ENCODE measurements at places on chromosomes 3 and 15. TPM values are rescaled to one million over a fixed set of nuclear protein-coding genes. Genes with fewer than 3 reads are reported as not detected.

GABRA5 gene
- total RNA-seq, result not detected

PIF1 gene
- total RNA-seq, result 60.0 TPM

GOLGA8F gene
- total RNA-seq, result not detected

FES gene
- 88.0 TPM for total RNA-seq

CCR1 gene
- total RNA-seq, result not detected

CHDH gene
- not detected for total RNA-seq

KLHL40 gene
- not detected for total RNA-seq

MEIS2 gene
- total RNA-seq, result 68.2 TPM

MINAR1 gene
- total RNA-seq, result 3.8 TPM

PLA1A gene
- not detected for total RNA-seq

CLSTN2 gene
- not detected for total RNA-seq

CD200R1 gene
- total RNA-seq, result not detected

ROBO2 gene
- 262 TPM for total RNA-seq

SOX14 gene
- total RNA-seq, result not detected

LXN gene
- total RNA-seq, result 12.1 TPM

ITGB5 gene
- 0.86 TPM for total RNA-seq

GOLGA6A gene
- not detected for total RNA-seq

ECE2 gene
- 0.15 TPM for total RNA-seq

SLC22A14 gene
- not detected for total RNA-seq

SUSD5 gene
- not detected for total RNA-seq

ALG1L2 gene
- not detected for total RNA-seq

CATSPER2 gene
- total RNA-seq, result 5.1 TPM

MESP2 gene
- not detected for total RNA-seq

RPL39L gene
- total RNA-seq, result 236 TPM

LSAMP gene
- not detected for total RNA-seq

NCEH1 gene
- total RNA-seq, result 4.3 TPM

BFSP2 gene
- total RNA-seq, result 33.1 TPM

C3orf62 gene
- 1.6 TPM for total RNA-seq

RLBP1 gene
- total RNA-seq, result not detected

GOLGA8O gene
- not detected for total RNA-seq

LIPC gene
- total RNA-seq, result not detected

LIPH gene
- total RNA-seq, result not detected

CLRN1 gene
- total RNA-seq, result not detected

CYP1A2 gene
- total RNA-seq, result not detected

KNG1 gene
- not detected for total RNA-seq
